ENCODE measurements at places on chromosomes 7 and 10.

DNA sequence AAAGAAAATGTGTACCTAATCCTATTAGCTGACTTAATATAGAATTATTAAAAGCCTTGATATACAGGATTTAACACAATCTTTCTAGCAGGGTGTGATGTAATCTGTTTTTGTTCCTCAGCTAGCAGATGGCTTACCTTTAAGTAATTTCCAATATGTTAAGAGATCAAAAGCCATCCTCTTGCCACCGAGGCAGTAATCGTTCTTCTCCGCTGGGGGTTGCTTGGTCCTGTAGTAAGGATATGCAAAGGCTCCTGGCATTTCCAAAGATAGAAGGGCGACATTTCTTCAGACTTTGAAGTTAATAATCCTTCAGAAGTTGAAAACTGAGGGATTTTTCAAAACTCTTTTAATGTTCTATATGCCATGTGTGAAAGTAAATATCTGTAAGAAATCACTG, 156.4 kb downstream of the FZD1 start:
- H3K4me3 ChIP-seq: no peak overlapping the region
- no peak overlapping the region for H3K27ac ChIP-seq
- H3K27me3 ChIP-seq: no peaks in the 10 kb centered on the region
- DNase-seq: no peak
- no peaks in the 10 kb centered on the region for H3K4me1 ChIP-seq

DNA sequence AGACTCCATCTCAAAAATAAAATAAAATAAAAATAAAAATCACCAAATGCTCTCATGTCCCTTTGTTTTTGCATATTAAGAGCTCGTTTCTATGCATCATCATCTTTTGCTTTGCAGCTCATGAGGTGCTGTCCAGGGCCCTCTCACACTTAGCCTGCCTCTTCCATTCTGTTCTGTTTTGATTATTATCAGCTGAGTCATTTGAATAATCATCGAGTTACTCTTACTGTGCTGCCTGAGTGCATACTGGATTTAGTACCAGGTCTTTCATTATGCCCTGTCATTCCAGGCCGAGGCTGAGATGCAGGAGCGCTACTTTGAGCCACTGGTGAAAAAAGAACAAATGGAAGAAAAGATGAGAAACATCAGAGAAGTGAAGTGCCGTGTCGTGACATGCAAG, 33.0 kb downstream of the UCMA start:
- H3K4me3 ChIP-seq: no peak overlapping the region
- no peak for DNase-seq
- H3K27me3 ChIP-seq: no peaks in the 10 kb centered on the region
- no peaks in the 10 kb centered on the region for H3K4me1 ChIP-seq
- no peak overlapping the region for H3K27ac ChIP-seq

GRCh38 chr10:72310636-72311035, 36.9 kb downstream of the DDIT4 start:
- no peak for DNase-seq
- no peaks in the 10 kb centered on the region for H3K36me3 ChIP-seq
- H3K27ac ChIP-seq: no peak overlapping the region
- no peaks in the 10 kb centered on the region for H3K27me3 ChIP-seq
- H3K4me1 ChIP-seq: no peaks in the 10 kb centered on the region

GRCh38 chr10:112332509-112333228, 41.2 kb upstream of the ACSL5 start:
- H3K36me3 ChIP-seq: no peaks in the 10 kb centered on the region
- no peak for DNase-seq
- H3K27me3 ChIP-seq: no peaks in the 10 kb centered on the region
- no peaks in the 10 kb centered on the region for H3K4me1 ChIP-seq
- H3K27ac ChIP-seq: no peak overlapping the region
- H3K4me3 ChIP-seq: no peak overlapping the region

GRCh38 chr10:87575851-87576250, 71.2 kb downstream of the MINPP1 start:
- H3K27me3 ChIP-seq: no peaks in the 10 kb centered on the region
- H3K27ac ChIP-seq: no peak overlapping the region
- no peaks in the 10 kb centered on the region for H3K4me1 ChIP-seq
- no peaks in the 10 kb centered on the region for H3K36me3 ChIP-seq

GRCh38 chr7:8290645-8291308, 28.8 kb upstream of the ICA1 start:
- H3K36me3 ChIP-seq: no peaks in the 10 kb centered on the region
- no peaks in the 10 kb centered on the region for H3K27me3 ChIP-seq
- H3K27ac ChIP-seq: no peak overlapping the region
- no peaks in the 10 kb centered on the region for H3K4me1 ChIP-seq

DNA sequence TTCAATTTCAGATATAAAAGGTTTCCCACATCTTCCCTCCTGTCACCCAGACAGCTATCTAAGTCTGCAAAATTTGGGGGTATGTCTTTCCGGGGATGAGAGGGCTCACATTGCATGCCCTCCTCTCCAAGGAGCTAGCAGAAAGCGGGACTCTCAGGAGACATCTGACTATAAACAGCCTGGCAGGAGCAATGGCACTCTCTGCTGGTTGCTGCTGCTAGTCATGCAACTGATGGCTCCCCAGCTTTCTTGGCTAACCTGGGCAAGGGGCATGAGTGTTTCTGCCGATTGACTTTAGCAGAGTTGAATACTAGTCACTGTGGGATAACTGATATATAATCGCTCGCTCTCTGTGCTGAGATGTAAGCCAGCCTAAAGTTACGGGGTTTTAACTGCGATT, 12.0 kb downstream of the TBX20 start:
- H3K4me1 ChIP-seq: no peaks in the 10 kb centered on the region
- H3K27ac ChIP-seq: no peak overlapping the region
- H3K36me3 ChIP-seq: no peaks in the 10 kb centered on the region
- DNase-seq: peak; percentile 35
- no peaks in the 10 kb centered on the region for H3K27me3 ChIP-seq

DNA sequence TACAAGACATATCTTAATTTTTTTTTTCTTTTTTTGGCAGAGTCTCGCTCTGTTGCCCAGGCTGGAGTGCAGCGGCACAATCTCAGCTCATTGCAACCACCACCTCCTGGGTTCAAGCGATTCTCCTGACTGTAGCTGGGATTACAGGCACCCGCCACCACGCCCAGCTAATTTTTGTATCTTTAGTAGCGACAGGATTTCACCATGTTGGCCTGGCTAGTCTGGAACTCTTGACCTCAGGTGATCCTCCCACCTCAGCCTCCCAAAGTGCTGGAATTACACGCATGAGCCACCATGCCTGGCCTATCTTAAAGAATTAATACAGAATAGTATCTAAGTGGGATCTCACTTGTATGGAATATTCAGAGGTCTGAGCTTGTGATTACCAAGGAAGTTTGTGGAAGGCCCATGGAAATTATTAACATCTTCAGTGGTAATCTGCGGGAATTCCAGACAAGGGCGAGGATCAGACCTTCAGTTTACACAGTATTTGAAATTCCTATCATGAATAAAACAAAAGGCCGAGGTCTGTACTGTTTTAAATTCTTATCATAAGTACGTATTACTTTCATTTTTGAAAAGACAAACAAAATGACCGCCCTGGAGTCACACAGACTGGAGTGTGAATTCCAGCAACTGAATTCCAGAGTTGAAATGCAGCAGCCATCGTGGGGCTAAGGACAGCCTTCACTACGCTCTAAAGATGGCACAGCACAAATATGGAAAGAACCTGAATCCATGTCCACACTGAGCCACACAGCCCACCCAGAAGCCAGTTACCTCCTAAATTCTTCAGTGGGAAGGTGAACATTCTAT, 16.7 kb downstream of the GPRIN2 start:
- no peak overlapping the region for H3K4me3 ChIP-seq
- H3K27ac ChIP-seq: no peak overlapping the region
- no peaks in the 10 kb centered on the region for H3K4me1 ChIP-seq

GRCh38 chr7:151800861-151801260, 76.1 kb downstream of the PRKAG2 start:
- no peak overlapping the region for H3K27ac ChIP-seq
- DNase-seq: no peak
- H3K27me3 ChIP-seq: peaks cover 37% of the 10 kb centered on the region

DNA sequence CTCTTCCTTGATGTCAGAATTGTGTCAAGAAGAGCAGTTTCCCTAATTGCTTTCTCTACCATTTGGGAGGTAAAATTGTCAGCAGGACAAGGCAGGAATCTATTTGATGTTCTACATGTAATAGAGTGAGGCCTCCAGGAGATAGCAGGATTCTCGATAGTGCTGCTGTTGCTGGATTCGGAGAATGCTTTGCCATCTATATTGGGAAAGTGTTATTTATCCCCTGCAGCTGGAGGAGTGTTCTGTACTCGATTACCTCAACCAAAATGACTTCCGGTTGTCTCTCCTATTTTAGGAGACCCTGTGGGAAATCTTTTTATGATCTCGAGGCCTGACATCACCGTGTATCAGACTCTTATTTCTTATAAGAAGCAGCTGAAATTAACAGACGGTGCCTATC, 217.1 kb downstream of the TMEM178B start:
- peaks cover 59% of the 10 kb centered on the region for H3K4me1 ChIP-seq
- H3K4me3 ChIP-seq: peak overlapping the region; percentile 29
- DNase-seq: no peak

- DNase-seq: no peak
- H3K36me3 ChIP-seq: no peaks in the 10 kb centered on the region
- H3K27me3 ChIP-seq: no peaks in the 10 kb centered on the region
These were observed 53.3 kb downstream of the CASTOR2 start for GRCh38 chr7:75017832-75018231.

- H3K4me3 ChIP-seq: no peak overlapping the region
- H3K27ac ChIP-seq: peak overlapping the region; percentile 36
- DNase-seq: peak; percentile 54
- H3K4me1 ChIP-seq: peaks cover 32% of the 10 kb centered on the region
These were observed 97.7 kb upstream of the PCBD1 start for GRCh38 chr10:70985824-70986622.

DNA sequence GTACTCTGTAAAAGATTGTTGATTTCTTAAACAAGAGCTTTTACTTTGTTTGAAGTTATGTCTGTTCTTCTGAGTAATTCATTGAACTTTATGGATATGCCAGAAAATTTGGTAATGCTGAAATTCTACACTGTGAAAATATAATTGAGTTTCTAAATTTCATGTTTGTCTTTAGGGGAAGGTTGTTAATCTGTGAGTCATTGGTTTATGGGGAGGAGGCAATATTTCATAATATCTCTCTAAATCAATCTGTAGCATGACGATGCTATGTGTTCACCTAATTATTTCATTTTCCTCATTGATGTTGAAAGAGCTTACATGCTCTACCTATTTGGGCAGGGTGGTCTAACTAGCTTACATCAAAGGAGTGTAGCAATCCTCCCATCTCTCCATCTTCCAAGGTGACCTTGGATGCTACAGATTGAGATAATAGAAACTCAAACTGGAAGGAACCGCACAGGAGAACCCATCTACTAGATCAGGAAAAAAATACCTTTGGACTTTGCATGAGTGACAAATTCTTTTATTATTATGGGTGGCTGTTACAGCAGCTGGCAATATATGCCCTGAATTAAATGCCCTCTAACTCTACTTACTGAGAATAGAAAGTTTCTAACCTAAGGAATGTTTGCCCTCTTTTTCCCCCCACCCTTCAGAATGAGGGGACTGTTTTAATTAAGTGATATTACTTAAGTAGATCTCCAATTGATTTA, 8.4 kb upstream of the SNX13 start:
- no peaks in the 10 kb centered on the region for H3K36me3 ChIP-seq
- peaks cover 19% of the 10 kb centered on the region for H3K4me1 ChIP-seq
- peaks cover 37% of the 10 kb centered on the region for H3K27me3 ChIP-seq
- no peak for DNase-seq
- H3K27ac ChIP-seq: no peak overlapping the region

- H3K27ac ChIP-seq: no peak overlapping the region
- peaks cover 20% of the 10 kb centered on the region for H3K4me1 ChIP-seq
- DNase-seq: no peak
These were observed 643.4 kb downstream of the AUTS2 start for GRCh38 chr7:70241536-70242175.

GRCh38 chr10:1198453-1199344, 142.5 kb downstream of the WDR37 start:
- no peak overlapping the region for H3K27ac ChIP-seq
- H3K36me3 ChIP-seq: no peaks in the 10 kb centered on the region
- H3K4me1 ChIP-seq: no peaks in the 10 kb centered on the region
- peaks cover 16% of the 10 kb centered on the region for H3K27me3 ChIP-seq
- no peak overlapping the region for H3K4me3 ChIP-seq
- DNase-seq: no peak

GRCh38 chr10:26780106-26780792, 80.5 kb downstream of the ABI1 start:
- H3K36me3 ChIP-seq: no peaks in the 10 kb centered on the region
- no peak overlapping the region for H3K4me3 ChIP-seq
- no peaks in the 10 kb centered on the region for H3K27me3 ChIP-seq

GRCh38 chr7:38070718-38071117, 107.3 kb upstream of the STARD3NL start:
- DNase-seq: no peak
- H3K36me3 ChIP-seq: no peaks in the 10 kb centered on the region
- no peak overlapping the region for H3K4me3 ChIP-seq
- H3K4me1 ChIP-seq: no peaks in the 10 kb centered on the region
- H3K27me3 ChIP-seq: no peaks in the 10 kb centered on the region

- no peaks in the 10 kb centered on the region for H3K4me1 ChIP-seq
- DNase-seq: peak; percentile 2
- H3K27me3 ChIP-seq: no peaks in the 10 kb centered on the region
These were observed 7.0 kb downstream of the POLR2J start for GRCh38 chr7:102471791-102472125.

DNA sequence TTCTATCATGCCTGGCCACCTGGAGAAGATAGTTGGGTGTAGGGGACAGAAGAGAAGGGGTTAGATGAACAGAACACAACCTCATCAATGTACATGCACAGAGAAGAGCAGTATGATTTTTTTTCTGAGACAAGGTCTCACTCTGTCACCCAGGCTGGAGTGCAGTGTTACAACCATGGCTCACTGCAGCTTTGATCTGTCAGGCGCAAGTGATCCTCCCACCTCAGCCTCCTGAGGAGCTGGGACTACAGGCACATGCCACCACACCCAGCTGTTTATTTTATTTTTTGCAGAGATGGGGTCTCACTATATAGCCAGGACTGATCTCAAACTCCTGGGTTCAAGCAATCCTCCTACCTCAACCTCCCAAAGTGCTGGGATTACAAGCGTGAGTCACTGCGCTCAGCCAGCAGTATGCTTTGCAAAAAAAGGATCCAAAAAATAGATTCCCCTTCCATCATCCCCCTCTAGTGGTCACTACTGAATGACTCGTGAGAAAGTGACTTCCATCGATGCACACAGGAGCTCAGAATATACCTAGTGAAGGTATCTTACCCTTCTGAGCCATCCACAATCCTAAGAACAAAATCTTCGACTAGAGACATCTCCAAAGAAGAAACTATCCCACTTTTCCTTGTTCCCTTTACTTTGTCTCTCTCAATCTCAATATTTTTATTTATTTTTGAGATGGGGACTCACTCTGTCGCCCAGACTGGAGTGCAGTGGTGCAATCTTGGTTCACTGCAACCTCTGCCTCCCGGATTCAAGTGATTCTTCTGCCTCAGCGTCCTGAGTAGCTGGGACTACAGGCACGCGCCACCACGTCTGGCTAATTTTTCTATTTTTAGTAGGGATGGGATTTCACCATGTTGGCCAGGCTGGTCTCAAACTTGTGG, 21.0 kb downstream of the ZCWPW1 start:
- H3K36me3 ChIP-seq: no peaks in the 10 kb centered on the region
- H3K4me1 ChIP-seq: no peaks in the 10 kb centered on the region
- H3K27ac ChIP-seq: no peak overlapping the region

GRCh38 chr10:62012318-62012717, 110.8 kb downstream of the ARID5B start:
- no peak overlapping the region for H3K27ac ChIP-seq
- no peaks in the 10 kb centered on the region for H3K4me1 ChIP-seq
- H3K27me3 ChIP-seq: no peaks in the 10 kb centered on the region
- H3K36me3 ChIP-seq: no peaks in the 10 kb centered on the region
- H3K4me3 ChIP-seq: no peak overlapping the region

- no peaks in the 10 kb centered on the region for H3K36me3 ChIP-seq
- no peak overlapping the region for H3K4me3 ChIP-seq
- no peak for DNase-seq
- no peaks in the 10 kb centered on the region for H3K27me3 ChIP-seq
These were observed 41.8 kb upstream of the COL1A2 start for GRCh38 chr7:94352887-94353286.
